Stimulated activated CD8-positive, alpha-beta memory T cell treated with anti-CD3 and anti-CD28 coated beads, Interleukin-12 subunit alpha, Interleukin-12 subunit beta, amount 100 ng/mL, for 1 hour (primary cell): ENCODE measurements at places on chromosomes 12 and 14.

GRCh38 chr12:89134213-89134770, 218.0 kb downstream of the DUSP6 start:
- no peak for DNase-seq

GRCh38 chr14:32683679-32684078, 255.0 kb upstream of the NPAS3 start:
- no peak for DNase-seq

- DNase-seq = no peak
Observed at GRCh38 chr12:2681450-2682205, 113.1 kb upstream of the FKBP4 start.

- DNase-seq = no peak
Observed at GRCh38 chr14:23054000-23054811, 3.1 kb downstream of the CDH24 start.

DNA sequence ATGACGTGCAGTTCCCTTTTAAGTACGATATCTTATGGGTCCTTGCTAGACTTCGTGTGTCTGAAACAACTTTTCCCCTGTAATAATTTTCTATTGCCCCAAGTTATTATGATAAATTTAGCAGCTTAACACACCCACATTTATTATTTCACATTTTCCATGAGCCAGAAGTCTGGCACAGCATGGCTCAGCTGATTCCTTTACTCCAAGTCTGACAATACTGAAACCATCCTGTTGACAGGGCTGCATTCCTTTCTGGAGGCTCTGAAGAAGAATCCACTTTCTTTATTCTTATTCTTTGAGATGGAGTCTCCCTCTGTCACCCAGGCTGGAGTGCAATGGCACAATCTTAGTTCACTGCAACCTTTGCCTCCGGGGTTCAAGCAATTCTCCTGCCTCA, 80.9 kb downstream of the DENND5B start:
- DNase-seq = no peak

GRCh38 chr12:111330800-111331752, 37.8 kb downstream of the PHETA1 start:
- no peak for DNase-seq

GRCh38 chr12:49253033-49253623, 11.8 kb upstream of the TUBA1C start:
- DNase-seq = no peak

DNA sequence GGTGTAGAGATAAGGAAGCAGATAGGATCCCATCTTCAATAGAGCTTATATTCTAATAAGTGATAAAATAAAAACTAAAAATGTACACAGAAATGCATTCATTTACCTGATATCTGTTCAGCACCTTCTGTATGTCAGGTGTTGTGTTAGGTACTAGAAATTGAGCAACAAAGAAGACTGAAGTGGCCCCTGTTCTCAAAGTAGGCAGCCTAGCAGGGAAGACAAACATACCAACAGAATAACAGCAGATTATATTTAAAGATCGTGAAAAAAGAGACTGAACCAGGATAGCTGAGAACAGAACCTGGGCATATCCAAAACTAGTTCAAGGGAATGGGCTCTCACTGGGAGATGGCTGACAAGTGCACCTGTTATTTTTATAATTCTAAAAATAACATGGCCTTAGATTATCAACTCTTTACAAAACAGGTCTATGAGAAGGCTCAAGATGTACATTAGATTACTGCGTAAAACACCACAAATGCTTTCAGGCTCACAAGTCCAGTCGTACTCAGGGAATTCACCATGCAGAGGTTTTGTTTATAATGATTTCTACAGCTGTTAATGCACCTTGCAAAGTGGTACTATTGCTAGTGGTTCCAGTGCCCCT, 16.4 kb downstream of the ANO6 start:
- DNase-seq = no peak

DNA sequence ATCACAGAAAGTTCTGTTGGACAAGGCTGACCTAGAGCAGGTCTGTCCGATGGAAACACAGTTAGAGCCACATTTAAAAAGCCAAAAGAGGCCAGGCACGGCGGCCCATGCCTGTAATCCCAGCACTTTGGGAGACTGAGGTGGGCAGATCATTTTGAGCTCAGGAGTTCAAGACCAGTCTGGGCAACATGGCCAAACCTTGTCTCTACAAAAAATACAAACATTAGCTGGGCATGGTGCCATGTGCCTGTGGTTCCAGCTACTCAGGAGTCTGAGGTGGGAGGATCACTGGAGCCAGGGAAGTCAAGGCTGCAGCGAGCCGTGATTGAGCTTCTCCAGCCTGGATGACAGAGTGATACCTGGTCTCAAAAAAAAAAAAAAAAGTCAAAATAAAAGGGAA, 14.9 kb downstream of the UBE3B start:
- no peak for DNase-seq

GRCh38 chr14:63727231-63727735, 582 bp downstream of the SGPP1 start:
- no peak for DNase-seq

- DNase-seq = no peak
Observed at GRCh38 chr14:102608064-102608446, 15.6 kb downstream of the RCOR1 start.

GRCh38 chr14:92892589-92892988, 30.4 kb upstream of the CHGA start:
- no peak for DNase-seq

DNA sequence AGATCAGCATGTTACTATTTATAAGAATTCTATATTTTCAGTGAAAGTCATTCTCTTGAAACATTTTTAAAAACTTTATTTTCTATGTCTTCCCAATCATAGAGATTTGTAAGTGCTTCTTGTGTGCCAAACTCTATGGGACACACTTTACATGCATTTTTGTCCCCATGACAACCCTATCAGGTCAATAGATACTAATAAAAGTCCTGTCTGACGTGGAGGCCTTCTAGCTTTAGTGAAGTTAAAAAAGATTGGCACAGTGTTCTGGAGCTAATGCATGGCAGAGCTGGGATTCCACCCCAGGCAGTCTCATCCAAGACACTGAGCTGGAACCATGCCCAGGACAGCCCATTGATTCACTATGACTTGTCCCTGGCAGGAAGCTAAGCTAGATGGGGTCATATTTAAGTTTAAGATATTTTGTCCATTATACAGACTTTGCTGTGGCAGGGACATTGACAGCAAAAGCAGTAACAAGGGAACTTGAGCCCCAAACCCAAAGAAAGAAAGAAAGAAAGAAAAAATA, 28.1 kb downstream of the TTC6 start:
- DNase-seq = no peak

DNA sequence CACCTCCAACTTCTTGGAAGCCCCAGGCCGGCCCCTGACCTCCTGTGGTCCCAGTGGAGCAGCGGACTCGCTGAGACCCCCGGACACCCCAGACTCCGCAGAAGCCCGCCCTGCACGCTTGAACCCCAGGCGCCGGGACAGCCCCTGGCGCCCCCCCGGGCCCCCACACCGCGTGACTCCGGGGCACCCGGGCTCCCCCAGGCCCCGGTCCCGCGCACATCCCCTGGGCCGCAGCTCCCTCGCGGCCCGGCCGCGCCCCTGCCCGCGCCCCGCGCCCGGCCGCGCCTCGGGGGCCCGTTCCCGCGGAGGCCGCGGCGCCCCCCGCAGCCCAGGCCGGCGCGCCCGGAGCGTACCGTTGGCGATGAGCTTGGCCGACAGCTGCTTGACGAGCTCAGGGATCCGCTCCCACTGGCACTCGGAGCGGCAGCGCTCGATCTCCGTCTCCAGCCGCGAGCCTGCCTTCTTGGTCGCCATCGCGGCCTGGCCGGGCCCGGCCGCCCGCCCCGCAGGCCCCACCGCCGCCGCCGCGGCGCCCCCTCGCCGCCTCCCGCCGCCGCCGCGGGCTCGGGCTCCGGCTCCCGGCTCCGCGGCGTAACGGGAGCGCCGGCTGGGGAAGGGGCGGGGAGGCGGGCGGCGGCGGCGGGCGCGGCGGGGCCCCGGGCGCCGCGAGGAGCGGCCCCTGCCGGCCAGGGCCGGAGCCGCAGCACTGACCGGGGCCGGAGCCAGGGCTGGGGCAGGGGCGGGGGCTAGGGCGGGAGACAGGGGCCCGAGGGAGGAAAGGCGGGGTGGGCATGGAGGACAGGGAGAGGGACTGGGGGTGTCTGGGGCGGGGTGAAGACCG, at the start of gene TTC7B:
TTC7B (minus strand) TSS at position 609 of the 841 bp plus-strand sequence; CDS start at position 474, 135 bp downstream.
- no peak for DNase-seq

- DNase-seq = no peak
Observed at GRCh38 chr12:86730233-86730632, 474.0 kb upstream of the MGAT4C start.

DNA sequence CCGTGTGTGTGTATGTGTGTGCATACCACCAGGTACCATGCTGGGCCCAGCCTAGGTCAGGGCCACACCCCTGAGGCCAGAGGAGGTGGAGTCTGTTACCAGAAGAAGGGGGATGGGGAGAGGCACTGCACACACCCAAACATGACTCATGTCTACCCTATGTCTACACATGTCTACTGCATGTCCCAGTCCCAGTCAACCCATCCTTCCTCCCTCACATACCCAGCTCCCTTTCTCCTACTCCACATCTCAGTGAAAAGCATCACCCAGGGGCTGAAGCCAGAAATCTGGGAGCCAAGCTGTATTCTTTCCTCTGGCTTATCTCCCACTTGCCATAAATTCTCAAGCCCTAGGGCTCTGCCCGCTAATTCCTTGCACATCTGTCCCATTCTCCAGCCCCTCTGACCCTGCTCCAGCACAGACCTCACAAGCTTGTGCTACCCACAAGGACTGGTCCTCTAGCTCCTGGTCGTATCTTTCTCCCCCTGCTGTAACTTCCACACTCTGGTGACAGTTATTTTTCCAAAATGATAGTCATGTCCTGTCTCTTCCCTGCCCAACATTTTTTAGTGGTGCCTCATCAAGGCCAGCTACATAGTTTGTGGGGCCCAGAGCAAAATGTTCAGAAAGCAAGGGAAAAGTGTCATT, 18.0 kb upstream of the APPL2 start:
- no peak for DNase-seq

DNA sequence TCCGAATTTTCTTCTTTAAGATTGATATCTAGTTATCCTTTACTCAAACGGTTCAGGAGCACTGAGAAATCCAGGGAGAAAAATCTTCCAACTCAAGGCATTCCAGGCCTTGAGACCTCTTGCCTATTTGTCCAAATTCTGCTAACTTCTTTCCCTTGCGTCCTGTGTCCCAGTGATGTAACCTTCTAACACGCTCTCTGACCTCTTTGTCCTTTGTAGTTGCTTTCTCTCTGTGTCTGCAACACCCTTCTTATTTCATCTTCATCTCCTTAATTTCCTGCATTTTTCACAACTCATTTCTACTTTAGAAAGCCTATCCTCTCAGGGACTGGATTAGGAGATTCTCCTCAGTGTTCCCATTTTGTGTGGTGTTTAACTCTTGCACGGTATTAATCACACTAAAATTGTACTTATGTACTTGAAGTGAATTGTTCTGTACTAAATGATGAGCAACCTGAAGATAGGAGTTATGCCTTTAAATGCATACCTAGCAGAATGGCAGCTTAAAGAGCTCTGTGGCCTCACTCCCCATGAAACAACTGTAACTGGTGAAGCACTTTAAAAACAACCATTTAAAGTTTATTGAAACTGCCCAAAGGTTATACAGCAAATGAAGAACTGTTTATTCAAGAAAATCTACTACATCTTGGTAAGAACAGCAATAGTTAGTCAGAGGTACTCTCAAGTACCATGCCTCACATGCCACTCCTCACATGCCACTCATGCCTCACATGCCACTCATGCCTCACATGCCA, 7.4 kb upstream of the SNAPC1 start:
- no peak for DNase-seq

DNA sequence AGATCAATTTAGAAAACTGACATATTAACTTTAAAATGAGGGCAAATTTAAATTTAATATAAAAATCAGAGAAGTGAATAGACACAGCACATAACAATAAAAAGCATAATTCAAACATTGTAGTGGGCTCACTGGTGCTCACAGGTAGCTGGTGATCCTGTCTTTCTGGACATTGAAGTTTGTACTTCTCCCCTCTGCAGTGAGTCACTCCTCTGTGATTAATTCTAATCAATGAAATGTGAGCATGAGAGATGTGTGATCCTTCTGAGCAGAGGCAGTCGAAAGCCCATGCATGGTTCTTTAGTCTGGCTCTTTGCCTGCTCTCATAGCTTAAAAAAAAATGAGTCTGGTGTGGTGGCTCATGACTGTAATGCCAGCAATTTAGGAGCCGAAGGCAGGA, 59.0 kb upstream of the RERGL start:
- no peak for DNase-seq

DNA sequence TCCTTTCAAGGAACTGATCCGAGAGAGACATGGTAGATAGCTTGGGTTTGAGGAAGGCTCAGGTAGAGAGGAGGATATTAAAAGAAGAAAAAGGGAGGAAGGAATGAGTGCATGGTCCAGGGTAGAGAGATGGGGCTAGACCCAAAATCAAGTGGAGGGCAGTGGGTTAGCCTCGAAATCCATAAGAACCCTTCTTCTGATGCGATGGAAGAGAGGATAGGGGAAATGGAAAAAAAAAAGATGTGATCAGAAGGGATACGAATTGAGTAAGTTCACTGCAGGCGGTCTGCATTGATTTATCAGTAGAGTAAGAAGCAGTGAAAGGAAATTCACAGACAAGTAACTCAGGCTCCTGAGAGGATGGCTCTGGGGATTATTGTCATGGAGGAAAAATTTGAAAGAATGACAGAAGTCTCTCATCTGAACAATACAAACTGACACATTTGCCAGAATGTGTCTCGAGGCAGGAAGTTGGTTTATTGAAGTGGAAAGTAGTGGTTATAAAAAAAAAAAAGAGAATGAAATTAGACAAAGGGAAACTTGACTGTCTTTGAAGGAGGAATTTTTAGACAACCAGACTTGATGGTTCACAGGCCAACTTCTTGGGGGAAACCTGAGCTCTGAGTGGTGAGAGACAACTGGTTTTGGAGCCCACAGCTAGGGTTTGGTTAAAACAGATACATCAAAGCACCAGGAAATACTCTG, 10.2 kb downstream of the PPFIBP1 start:
- no peak for DNase-seq

- DNase-seq = no peak
Observed at GRCh38 chr12:15555446-15555845, 233.1 kb downstream of the PTPRO start.

- no peak for DNase-seq
Observed at GRCh38 chr14:86673523-86673969, 1143.6 kb downstream of the FLRT2 start.

DNA sequence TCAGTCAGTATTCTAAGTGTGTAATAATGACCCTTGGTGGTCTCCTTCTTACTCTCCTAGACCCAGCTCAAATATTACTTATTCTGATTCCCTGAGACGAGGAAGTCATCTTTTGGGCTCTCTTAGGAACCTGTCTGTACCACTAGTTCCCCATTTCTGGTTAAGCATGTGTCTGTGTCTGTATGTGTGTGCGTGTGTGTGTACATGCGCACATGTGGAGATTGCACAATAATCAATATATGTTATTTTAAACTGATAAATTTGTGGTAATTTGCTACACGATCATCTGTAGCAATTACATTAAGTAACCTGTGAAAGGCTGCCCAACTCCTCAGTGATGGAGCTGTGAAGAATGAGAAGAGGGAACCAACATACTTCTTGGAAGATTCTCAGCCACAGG, 132.2 kb downstream of the ASCL4 start:
- DNase-seq = no peak
